Renal pelvis (tissue), 12 donors: ENCODE measurements at places on chromosomes 3 and 15. TPM values are rescaled to one million over a fixed set of nuclear protein-coding genes. Genes with fewer than 3 reads are reported as not detected.

- DNase-seq: no peak
Measured at GRCh38 chr15:62636823-62637573, 405.5 kb upstream of the TPM1 start.

DNA sequence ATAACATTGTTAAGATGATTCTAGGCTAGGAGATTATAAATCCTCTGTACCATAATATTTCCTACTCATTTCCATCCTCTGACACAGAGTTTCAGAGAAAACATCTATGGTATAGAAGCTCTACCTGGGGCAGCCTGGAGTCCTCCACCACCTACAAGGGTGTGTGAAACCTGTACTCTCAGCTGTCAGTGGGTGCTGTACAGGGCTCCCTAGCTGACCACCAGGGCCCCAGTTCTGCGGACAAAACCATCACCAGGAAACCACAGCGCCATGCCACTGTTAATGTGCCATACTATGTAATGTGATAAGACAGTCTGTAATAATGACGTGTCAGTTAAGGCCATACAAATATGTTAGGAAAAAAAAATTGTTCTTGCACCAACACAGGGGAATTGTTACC is 7.1 kb downstream of the RORA start:
- DNase-seq: no peak

- no peak for DNase-seq
Measured at GRCh38 chr15:89807689-89808088, 7.0 kb downstream of the ANPEP start.

The PYGO1 gene
- polyA plus RNA-seq: 16.0 TPM

The APOD gene
- 11.3 TPM for polyA plus RNA-seq

The DENND4A gene
- 13.3 TPM for polyA plus RNA-seq
